DND-41 (cell line): ENCODE measurements at places on chromosomes 3 and 15.

DNA sequence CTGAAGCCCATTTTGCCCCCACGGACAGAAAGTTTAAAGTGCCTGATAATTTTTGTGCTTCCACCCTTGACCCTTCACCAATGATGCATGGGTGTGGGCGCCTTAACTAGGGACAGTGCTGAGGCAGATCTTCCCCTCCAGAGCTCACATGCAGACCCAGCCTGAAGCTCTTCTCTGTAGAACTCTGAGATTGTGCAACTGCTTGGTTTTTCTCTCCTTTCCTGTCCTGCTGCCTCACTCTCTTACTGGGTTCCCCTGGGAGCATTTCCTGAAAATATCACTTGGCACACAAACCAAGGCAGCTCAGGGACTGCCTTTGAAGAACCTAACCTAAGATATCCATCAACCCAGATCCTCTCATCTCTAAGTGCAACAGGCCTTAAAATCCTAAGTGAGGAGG is 220.3 kb upstream of the STT3B start:
- no peaks in the 10 kb centered on the region for H3K27me3 ChIP-seq
- H3K4me3 ChIP-seq: no peak overlapping the region
- DNase-seq: no peak
- no peaks in the 10 kb centered on the region for H3K36me3 ChIP-seq

DNA sequence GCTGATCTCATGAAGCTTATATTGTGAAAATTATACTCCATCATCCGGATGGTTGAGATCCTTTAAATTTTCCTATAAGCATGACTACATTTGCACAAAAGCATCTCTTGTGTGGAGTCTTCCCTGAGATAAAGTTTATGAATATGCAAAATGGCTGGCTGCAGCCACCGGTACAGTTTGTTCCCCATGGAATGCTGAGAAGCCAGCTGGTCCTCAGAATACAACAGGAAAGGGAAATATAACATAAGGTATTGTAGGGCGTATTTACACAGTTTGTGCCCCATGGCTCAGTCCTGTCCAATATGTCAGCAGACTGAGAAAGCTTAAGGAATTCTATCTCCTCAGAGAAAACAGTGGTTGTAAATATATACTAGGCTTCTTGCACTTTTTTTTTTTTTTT is 468.6 kb downstream of the CNTN6 start:
- no peak overlapping the region for H3K4me3 ChIP-seq
- no peak for DNase-seq
- H3K27ac ChIP-seq: no peak overlapping the region
- H3K27me3 ChIP-seq: no peaks in the 10 kb centered on the region
- no peaks in the 10 kb centered on the region for H3K36me3 ChIP-seq

DNA sequence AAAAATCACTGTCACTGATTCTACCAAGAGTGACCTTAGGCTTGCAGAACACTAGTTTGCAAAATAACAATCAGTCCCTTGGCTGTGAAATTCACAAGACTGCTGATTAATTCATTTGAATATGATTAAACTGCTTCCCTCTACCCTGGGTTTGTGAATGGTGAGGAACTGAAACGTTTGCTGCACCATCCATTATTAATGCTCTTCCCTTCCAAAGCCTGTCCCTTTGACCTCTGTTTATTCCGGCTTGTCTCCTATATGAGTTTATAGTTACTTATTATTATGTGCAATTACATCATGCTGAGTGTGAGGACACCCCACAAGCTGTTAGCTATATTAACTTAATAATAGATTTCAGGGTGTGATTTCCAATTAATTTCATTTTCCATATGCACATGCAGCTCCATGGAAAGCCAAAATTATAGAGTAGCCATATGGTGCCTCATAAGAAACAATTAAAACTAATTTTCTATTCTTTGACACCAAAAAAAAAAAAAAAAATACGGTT is 96.5 kb downstream of the SUCLG2 start:
- H3K4me3 ChIP-seq: no peak overlapping the region
- H3K27ac ChIP-seq: no peak overlapping the region
- peaks cover 17% of the 10 kb centered on the region; the same call in 1 of the 2 replicates for H3K36me3 ChIP-seq
- H3K27me3 ChIP-seq: no peaks in the 10 kb centered on the region
- DNase-seq: no peak
- H3K4me1 ChIP-seq: no peaks in the 10 kb centered on the region

- no peak for DNase-seq
- H3K27me3 ChIP-seq: no peaks in the 10 kb centered on the region
- no peak overlapping the region for H3K4me3 ChIP-seq
- no peaks in the 10 kb centered on the region for H3K36me3 ChIP-seq
- no peaks in the 10 kb centered on the region for H3K4me1 ChIP-seq
Observed at GRCh38 chr3:80439490-80439889, 671.7 kb upstream of the ROBO1 start.
